ENCODE measurements at places on chromosomes 4 and X. TPM values are rescaled to one million over a fixed set of nuclear protein-coding genes. Genes with fewer than 3 reads are reported as not detected.

The HS6ST2 gene
- not detected for total RNA-seq

The XPNPEP2 gene
- not detected for total RNA-seq

The MAGEB10 gene
- not detected for total RNA-seq

The TCP11X2 gene
- not detected for total RNA-seq

The ACE2 gene
- not detected for total RNA-seq

The TMSB15B gene
- 13.2 TPM for total RNA-seq

The FAM114A1 gene
- 1.6 TPM for total RNA-seq

The TRIM60 gene
- not detected for total RNA-seq

DNA sequence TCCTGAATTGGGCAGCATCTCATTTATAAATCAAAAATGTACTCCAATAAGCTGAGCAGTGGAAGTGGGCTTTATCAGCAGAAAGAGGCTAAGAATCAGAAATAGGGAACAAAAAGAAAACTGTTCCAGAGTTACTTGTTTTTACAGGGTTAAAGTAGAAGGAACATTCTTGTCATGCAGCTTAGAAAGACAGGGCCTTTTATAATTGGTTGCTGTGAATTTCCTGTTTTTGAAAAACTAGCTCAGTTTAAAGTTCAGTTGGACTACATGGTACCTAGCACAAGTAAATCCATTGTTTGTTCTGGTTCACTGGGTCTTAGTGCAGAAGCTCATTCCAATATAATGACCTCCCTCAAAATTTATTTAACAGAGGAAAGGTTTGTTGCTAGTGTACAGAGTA, 200.8 kb downstream of the GRIA2 start:
- peak; percentile 34 for DNase-seq

DNA sequence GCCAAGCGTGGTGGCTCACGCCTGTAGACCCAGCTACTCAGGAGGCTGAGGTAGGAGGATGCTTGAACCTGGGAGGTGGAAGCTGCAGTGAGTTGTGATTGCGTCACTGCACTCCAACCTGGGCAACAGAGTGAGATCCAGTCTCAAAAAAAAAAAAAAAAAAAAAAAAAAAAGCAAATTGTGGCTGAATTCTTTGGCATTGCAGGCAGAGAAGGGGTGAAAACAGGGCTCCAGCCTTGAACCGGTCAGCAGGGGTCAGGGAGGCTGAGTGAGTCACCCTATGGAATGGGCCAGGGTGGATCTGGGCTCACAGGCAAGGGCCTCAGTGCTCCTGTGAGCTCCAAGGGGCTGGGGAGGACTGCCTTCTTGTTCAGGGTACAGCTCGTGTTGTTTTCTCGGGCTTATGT, 13.2 kb upstream of the FAM3A start:
- DNase-seq, result no peak

- no peak for DNase-seq
Measured at GRCh38 chr4:136829280-136829679, 703.0 kb downstream of the PCDH18 start.

DNA sequence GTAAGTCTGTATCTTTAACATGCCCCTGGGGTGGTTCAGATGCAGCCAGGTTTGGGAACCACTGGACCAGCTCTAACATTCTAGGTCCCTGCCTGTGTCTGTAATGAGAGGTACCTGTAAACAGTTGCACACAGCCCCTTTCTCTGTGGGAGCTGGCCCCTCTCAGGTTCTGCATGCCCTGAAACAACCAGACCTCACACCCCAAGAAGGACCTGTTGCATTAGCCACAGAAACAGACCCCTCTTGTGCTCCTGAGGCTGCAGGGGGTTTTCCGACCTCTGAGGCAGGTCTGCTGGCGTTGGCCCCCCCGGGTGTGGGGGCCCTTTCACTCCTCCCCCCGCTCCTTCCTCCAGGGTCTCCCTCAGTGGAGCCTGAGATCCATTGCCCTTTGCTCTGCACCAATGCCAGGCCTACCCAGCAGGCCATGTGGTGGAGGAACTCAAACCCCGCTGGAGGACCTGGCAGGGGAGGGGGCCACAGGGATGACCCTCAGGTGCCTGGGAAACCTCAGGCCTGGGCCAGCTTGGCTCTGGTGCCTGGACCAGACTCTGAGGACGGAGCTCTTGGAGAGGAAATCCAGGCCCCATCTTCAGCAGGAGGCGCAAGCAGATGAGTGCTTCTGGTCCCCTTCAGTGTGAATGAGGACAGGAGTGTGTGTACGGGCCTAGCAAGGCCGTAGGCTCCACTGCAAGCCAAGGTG, 61.4 kb upstream of the PJA1 start:
- no peak for DNase-seq

GRCh38 chr4:176849076-176849475, 56.4 kb upstream of the VEGFC start:
- no peak for DNase-seq

DNA sequence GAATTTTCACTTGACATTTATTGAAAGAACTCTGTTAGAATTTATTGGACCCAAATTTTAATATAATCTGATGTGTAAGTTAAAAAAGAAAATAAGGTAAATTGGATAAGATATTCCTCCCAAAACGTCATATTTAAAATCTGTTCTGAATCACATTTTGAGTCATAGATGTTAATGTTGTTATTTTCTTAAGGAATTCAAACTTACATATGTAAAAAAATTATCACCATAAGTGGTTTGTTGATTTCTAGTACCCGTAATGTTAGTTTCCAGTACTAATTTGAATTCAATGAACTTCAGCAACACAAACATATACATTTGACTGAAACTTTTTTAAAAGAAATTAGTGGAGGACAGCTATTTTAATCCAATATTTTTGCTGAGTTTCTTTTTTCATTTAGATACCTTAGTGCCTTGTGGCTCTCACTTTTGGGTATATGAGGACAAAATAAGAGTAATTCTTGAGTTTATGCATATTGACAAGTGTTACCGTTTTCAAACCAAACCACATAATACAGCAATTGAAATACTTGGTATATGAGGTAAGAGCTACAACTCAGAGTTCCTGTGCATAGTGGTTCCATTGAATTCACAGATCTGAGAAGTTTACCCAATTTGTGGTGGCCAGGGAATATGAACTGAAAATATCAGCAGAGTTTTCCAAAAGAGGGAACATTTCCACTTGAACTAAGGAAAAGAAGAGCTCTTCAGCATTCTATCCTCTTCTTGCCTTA, 71.8 kb downstream of the C4orf46 start:
- DNase-seq, result no peak

GRCh38 chr4:14168919-14169318, 541.4 kb upstream of the BOD1L1 start:
- no peak for DNase-seq

DNA sequence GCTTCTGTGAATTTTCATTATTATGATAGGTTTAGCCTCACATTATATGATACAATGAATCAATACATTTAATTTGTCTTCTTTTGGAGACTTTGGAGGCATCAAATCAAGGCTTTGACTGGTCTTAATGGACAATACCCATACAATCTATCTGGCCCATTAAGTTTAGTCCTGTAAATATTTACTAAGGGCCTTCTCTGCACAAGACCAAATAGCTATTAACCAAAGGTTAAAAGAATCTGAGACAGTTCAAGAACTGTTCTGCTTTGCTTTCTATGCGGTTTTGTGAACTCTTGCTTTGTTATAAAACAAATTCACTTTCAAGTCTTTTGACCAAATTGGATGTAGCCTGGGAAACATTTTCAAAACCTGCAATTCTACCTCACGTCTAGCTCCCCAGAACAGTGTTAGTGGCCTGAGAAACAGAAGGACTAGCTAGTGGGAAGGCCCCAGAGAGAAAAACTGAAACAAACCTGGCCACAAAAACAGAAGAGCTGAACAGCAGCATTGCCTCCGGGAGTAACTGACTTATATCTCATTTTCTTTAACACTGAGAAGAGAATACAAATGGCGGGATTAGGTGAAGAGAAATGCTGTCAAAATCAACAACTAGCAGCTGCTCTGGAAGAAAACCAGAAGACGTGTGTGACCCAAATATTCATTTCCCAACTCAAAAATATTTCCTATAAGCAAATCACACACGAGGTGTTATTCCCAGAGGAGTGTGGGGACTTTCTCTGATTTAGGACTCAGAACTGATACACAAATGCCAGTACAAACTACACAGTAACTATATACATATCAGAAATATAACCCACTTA, 548 bp downstream of the TLR1 start:
- DNase-seq, result peak; percentile 72

DNA sequence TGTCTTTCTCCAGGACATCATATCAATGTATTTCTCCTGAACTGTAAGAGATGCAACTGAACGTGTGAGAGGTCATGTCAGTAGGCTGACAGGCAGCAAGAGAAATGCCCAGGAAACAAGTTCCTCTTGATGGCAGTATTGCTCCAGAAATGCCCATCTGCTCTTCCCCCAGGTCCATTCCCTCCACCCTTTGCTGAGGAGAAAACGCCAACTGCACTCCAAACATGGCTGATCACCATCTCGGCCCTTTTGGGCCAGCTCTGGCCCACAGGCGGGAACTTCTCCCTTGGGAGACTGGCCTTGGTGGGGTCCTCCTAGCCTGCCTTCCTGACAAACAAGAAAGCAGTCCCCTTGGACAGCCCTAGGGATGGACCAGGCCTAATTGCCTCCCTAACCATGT, 276.5 kb upstream of the AGTR2 start:
- DNase-seq, result peak; percentile 91

DNA sequence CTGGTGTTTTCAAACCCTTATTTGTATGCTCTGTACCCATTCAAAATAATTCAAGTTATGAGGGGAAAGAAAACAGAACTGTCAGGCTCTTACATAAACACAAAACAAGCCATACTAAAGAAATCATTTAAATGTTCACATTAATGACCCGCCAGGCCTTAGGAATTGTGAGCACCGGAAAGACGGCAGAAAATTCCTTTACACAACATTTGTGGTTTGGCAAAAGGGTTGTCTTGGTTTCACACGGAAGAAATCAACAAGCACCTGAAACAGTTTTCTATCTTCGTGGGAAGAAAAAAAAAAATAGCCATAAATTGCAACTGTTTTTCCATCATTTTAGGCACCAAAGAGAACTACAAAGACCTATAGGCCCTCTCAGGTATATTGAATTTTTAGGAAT, 188.5 kb upstream of the FTHL17 start:
- DNase-seq, result no peak

DNA sequence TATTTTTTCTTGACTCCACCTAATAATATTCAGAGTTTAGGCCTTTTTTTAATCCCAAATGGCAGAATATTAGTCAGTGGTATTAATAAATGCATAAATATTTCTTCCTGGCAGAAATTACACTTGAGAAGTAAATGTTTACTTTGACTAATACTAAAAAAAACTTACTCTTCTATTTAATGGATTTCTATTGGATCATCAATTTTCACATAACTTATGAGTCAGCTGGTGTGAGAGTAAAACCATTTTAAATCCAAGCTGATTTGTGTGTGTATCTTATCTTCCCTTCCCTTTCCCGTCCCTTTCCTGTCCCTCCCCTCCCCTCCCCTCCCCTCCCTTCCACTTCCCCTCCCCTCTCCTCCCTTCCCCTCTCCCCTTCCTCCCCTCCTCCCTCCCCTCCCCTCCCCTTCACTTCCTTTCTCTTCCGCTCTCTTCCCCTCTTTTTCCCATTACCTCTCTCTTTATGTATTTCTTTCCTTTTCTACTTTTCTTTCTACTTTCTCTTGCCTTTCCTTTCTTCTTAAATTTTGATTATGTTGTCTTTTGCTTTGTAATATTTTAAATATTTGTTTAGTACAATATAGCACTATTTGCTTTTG, 630.1 kb upstream of the EPHA5 start:
- no peak for DNase-seq

DNA sequence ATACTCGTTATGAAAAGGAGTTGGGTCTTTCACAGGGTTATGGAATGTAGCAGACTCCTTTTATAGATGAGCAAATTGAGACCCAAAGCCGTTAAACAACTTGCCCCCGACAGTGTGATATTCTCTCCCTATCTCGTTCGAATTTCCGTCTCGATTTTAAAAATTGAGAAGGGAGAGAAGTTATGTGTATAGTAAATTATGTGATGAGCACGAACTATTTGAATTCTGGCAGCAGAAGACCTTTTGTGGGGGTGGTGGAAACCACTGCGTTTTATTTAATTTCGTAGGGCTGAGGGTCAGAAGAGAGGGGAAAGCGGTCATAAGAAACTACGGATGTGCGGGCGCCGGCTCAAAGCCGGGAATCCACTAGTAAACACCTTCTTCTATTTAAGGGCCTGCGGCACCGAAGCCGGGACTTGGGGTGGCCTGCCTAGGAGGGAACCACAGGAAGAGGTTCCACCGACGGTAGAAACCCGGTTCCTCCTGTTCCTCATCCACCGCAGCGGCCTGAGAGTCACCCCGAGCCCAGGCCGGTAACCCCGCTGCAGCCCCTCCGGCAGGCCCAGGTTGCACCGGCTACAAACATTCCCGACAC, 1.5 kb upstream of the DDX3X start:
- DNase-seq, result peak; percentile 74

- DNase-seq, result peak; percentile 71
Measured at GRCh38 chrX:120251471-120252011, 929 bp downstream of the ZBTB33 start.

GRCh38 chrX:70096052-70096451, 33.8 kb downstream of the OTUD6A start:
- no peak for DNase-seq

DNA sequence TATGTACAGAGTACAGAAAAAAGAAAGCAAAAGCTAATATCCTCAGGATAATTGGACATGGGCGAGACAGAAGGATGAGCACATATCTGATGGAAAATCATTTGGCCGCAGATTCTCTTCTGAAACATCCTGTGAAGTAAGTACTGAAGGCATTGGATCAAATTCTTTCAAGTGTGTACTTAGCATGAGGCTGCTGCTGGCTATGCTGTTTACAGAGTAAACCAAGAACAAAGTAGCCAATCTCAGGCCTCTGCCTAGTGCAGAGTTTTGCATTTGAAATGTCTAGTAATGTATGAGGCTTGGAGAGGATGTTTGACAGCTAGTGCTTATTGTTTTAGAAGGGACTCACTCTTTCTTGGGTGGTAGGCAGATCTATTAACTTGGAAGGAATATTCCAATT, 128.5 kb downstream of the MAGEC2 start:
- no peak for DNase-seq

DNA sequence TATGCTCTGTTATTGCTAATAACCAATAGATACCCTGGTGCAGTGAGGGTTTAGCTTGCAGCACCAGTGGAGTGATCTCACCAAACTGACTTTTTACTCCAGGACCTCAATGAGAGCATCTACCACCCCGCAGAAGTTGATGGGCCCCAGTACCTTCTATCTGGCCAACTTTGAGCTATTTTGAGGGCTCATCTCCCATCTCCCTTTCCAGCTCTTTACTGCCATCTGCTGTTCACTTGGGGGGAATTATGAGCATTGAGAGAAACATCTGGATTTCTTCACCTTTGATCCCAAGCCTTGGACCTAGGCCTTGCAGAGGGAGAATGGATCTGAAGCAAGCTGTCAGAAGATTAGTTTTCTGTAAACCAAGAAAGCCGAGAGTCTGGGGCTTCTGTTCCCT, 143.6 kb downstream of the TMEM164 start:
- DNase-seq, result peak; percentile 83

GRCh38 chr4:2484993-2485392, 16.1 kb downstream of the RNF4 start:
- peak; percentile 89 for DNase-seq

DNA sequence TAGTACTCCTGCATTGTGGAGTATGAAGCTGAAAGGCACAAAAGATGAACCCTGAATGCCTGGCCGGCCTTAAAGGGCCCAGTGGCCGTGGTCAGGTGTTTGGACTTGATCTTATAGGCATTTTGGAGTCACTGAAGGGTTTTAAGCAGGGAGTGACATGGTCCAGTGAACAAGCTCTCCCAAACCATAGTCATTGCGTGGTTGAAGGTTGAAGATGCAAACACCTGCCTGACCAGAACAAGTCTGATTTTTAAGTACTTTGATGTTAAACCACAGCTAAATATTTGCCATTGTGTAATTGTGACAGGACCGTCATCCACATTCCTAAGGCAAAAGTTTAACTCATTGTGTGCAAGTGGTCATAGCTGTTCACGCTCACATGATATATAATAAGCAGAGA, 3.3 kb downstream of the STK32B start:
- DNase-seq, result no peak
